ENCODE measurements at places on chromosomes 2 and 18. TPM values are rescaled to one million over a fixed set of nuclear protein-coding genes. Genes with fewer than 3 reads are reported as not detected.

Gene MBD2
- total RNA-seq, result 32.1 TPM

Gene EGR4
- total RNA-seq, result not detected

Gene WDCP
- total RNA-seq, result 6.1 TPM

Gene PTPN4
- total RNA-seq, result 21.8 TPM

Gene FZD7
- total RNA-seq, result 7.2 TPM

DNA sequence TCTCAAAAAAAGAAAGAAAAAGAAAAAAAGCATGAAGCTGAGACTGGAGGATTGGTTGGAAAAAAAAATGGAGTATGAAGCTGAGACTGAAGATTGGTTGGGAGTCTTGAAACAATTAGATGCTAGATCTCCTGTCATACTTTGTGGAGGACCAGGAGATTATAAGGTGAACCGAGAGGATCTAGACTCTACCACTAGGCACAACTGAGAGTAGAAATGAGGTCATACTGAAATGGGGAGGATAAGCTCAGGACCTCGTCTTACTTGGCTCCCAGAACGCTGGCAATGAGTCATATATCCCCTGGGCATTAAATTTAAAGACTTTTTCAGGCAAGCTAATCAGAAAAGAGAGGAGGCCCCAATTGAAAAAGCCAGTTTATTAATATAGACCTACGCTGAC lies 3.3 kb upstream of the ORC2 start:
- DNase-seq, result no peak
- H3K4me1 ChIP-seq, result peaks cover 14% of the 10 kb centered on the region
- H3K4me3 ChIP-seq, result no peak overlapping the region
- H3K36me3 ChIP-seq, result no peaks in the 10 kb centered on the region

DNA sequence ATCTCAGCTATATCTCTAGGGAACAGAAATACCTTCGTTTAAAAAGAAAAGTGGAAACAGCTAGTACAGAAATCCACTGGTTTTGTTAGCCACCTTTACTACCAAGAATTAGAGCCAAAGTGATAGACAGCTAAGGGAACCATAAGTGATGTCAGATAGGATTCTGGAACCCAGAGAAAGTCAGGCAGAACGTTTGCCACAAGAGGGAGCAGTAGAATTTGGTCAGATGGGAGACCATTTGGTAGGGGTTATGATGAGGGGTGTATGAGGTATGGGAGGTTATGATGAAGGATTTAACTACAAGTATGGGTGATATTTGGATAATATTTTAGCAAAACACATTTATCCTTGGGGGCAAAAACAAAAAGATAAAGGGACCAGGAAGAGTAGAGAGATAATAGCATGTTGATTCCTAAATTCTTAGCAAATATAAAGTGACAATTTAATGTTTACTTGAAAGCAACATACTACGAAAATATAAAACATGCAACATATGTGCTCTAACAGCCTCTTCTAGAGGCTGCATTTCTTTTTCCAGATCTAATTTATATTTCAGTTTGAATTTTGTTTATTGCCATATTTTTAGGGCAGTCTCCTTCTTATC lies 3.3 kb downstream of the SLC8A1 start:
- H3K27me3 ChIP-seq, result no peaks in the 10 kb centered on the region
- no peaks in the 10 kb centered on the region for H3K36me3 ChIP-seq
- H3K4me3 ChIP-seq, result no peak overlapping the region

- H3K36me3 ChIP-seq, result no peaks in the 10 kb centered on the region
- no peak overlapping the region for H3K27ac ChIP-seq
Observed at GRCh38 chr18:44546954-44547353, 133.7 kb upstream of the SETBP1 start.

GRCh38 chr2:14978845-14979244 lies 346.3 kb downstream of the LRATD1 start:
- no peaks in the 10 kb centered on the region for H3K4me1 ChIP-seq
- H3K4me3 ChIP-seq, result no peak overlapping the region
- H3K27me3 ChIP-seq, result no peaks in the 10 kb centered on the region
- no peak for DNase-seq
- H3K27ac ChIP-seq, result no peak overlapping the region
- no peaks in the 10 kb centered on the region for H3K36me3 ChIP-seq

DNA sequence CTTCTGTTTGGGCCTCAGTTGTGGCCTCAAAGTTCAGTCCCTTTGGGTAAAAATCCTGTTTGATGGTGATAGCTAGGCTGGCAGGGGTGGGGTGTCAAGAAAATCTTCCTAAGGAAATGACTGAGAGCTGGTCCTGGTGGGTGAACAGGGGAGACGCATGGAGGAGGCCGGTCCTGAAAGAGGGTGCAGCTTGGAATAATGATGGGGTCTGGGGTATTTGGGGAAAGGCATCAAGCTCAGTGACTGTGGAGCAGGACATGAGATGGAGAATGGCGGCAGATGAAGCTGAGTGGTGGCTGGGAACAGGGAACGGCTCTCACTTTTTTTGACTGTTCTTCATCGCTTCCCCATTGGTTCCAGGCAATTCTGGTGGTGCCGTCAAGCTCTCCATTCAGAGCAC lies 140.7 kb upstream of the PKDCC start:
- no peaks in the 10 kb centered on the region for H3K27me3 ChIP-seq
- no peak overlapping the region for H3K27ac ChIP-seq
- H3K36me3 ChIP-seq, result no peaks in the 10 kb centered on the region
